Stimulated activated CD4-positive, alpha-beta T cell treated with anti-CD3 and anti-CD28 coated beads, TNF-alpha, amount 100 ng/mL, for 48 hours (primary cell): ENCODE measurements at places on chromosomes 3 and 15.

- DNase-seq, result no peak
These were observed 104.4 kb upstream of the UBE3A start for GRCh38 chr15:25543196-25543595.

- no peak for DNase-seq
These were observed 109.9 kb downstream of the TLE3 start for GRCh38 chr15:69987492-69988489.

GRCh38 chr15:76123031-76123430, 63.2 kb downstream of the TMEM266 start:
- DNase-seq, result no peak

DNA sequence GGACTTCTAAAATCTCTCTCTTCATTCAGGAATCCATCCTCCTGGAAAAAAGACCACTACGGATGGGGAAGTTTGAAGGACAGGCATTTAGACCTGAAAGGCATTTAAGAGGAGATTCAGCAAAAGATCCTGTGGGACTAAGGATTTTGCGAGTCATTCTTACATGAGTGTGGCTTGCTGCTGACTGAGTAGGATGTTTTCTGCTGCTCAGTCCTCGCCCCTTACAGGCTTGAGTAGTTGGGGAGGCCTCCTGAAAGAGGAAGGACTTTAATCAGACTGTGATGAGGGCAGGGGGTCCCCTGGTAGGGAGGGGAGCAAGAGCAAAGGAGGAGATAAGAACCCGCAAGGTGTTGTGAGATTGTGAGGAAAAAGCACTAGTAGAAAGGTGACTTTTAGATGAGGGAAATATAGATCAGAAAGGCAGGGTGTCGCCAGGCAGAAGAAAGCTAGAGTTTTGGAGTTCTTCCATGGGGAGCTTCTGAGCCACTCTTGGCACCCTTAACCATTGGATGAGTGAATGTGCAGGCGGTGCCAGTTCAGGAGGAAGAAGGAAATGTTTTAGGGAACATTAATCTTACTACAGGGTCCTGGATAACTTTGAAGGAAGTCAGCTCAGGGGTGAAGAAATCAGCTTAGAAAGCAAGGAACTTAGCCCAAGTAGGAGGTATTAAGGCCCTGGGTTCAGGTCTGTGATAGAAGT, 171.1 kb downstream of the RORA start:
- DNase-seq, result no peak

- DNase-seq, result no peak
These were observed 59.1 kb downstream of the CORO2B start for GRCh38 chr15:68637767-68638404.

GRCh38 chr3:25581823-25582222, 82.9 kb downstream of the TOP2B start:
- no peak for DNase-seq

- no peak for DNase-seq
These were observed 34.0 kb upstream of the TBL1XR1 start for GRCh38 chr3:177231242-177231641.

- peak; percentile 54 for DNase-seq
These were observed at the start of gene SH3BP5 for GRCh38 chr3:15332405-15333098. SH3BP5 (minus strand) TSS chr3:15332586; CDS start chr3:15332408, 178 bp downstream.

DNA sequence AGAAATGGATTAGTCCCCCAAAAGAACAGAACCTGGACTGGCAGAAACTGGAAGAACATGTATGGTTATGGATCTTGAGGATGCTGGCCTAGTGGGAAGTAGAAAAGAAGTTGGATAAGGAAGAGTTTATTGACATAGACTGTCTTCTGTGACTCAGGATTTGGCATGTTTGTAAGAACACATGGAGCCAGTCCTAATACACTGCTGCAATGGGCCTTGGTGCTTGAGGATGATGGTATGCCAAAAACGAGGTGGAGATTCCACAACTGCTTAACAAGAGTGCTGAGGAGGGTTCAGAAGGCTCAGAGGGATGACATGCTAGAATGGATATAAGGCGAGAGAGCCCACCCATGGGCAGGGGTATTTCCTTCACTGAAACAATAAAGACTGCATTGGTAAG, 22.4 kb downstream of the LZTFL1 start:
- no peak for DNase-seq

GRCh38 chr3:4766716-4767499, 212.3 kb upstream of the BHLHE40 start:
- DNase-seq, result no peak

GRCh38 chr3:175091426-175092114, 232.4 kb downstream of the NAALADL2 start:
- DNase-seq, result no peak

GRCh38 chr15:90708516-90708915, 8.6 kb upstream of the BLM start:
- DNase-seq, result no peak

DNA sequence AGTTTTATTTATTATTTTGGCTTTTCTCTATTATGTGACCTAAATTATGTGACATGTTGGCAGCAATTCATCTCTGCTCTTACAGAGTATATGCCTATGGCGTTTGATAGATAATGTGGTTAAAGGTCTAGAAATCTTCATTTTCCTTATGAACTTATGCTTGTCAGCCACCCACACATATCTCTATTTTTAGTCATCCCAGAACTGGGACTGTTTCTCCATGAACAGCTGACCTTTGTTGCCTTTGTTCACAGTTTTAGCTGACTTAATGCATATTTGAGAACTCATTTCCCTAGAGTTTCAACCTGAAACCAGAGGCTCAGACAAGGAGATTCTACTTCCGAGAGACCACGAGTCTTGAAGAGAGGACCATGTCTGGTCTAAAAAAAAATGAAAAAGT, 176.5 kb downstream of the RAP2B start:
- no peak for DNase-seq

DNA sequence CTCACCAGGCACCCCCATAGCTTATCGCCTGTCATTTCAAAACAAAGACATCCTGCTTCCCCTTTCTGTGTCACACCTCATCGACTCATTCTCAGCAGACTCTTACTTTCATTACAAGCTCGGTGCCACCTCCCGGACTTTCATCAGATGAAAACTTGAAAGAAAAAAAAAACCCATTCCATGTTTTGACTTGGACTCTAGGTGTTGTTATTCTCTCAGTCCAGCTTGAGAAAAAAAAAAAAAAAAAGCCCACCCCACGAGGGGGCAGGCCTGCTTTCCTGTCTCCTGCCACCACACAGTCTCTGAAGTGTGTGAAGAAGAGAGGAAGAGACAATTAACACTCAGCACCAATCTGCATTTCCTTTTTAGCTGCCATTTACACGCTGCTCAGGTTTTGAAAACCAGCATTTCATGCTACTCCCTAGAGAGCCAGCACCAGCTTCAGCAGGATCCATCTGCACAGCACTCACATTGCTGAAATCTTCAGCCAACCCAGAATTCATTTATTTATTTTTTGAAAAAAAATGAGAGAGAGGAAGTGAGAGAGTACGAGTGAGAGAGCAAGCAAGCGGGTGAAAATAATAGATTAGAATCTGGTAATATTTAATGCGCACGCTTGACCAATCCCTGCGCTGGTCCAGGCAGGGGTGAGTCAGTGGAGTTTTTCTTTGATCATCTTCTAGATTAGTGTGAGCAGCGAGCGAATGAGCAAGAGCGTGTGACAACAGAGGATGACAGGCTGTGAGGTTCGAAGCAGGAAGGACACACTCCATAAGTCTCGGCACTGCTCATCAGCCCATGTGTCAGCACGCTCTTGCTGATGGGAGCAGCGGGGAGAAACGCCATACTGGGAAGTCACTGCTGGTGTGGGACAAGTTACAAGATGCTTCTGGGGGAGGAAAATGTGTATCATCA, 23.5 kb downstream of the ZNF80 start:
- DNase-seq, result peak; percentile 60

DNA sequence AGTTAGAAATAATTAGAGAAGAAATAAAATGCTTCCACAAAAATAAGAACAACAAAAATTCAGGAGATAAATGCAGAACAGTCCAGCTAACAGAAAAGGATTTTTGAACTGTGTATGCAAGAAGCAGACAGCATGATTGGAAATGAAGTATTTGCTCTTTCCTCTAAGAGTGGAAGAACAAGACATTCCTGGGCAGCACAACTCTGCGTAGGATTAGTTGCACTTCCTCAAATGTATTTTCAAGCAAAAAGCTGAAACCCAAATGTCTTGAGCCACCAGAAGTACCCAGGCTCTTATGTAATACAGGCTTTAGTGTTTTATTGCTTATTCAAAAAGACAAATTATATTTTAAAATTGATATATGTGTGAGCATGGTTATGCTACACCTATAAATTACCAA, 127.2 kb downstream of the ZBTB20 start:
- DNase-seq, result no peak

DNA sequence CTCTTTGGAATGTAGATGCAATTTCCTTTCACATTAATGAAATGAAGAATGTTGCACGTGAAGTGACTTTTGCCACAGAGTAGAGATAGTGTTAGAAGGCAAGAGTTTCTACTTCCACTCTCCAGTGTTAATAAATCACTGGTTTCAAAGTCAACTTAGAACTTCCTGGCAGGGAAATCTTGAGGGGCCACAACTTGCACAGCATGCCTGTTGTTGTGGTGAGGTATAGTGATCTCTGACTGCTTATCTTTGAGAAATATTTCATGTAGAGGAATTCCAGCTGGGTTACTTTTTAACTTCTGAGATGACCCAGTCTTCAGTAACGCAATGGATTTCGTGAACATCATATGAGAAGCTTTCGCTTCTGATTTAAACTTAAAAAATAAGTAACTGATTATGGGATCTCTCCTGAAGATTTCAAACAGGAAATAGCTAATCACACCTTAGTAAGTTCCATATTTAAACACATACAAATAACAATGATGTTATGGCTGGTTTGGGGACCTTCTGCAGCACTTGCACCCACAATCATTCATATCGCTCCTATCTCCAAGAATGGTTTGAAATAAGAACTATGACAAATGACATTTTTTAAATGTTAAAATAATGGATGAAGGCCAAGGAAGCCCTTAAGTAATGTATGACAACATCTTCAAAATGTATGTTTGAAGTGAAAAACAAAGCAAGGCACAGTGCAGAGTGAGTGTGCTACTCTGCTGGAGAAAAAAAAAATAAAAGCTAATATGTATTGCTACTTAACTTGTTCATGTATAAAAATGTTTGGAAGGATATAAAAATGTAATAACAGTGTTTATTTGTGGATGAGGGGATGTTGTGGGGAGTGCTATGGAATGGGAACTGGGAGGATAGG, 726.5 kb upstream of the NECTIN3 start:
- no peak for DNase-seq

DNA sequence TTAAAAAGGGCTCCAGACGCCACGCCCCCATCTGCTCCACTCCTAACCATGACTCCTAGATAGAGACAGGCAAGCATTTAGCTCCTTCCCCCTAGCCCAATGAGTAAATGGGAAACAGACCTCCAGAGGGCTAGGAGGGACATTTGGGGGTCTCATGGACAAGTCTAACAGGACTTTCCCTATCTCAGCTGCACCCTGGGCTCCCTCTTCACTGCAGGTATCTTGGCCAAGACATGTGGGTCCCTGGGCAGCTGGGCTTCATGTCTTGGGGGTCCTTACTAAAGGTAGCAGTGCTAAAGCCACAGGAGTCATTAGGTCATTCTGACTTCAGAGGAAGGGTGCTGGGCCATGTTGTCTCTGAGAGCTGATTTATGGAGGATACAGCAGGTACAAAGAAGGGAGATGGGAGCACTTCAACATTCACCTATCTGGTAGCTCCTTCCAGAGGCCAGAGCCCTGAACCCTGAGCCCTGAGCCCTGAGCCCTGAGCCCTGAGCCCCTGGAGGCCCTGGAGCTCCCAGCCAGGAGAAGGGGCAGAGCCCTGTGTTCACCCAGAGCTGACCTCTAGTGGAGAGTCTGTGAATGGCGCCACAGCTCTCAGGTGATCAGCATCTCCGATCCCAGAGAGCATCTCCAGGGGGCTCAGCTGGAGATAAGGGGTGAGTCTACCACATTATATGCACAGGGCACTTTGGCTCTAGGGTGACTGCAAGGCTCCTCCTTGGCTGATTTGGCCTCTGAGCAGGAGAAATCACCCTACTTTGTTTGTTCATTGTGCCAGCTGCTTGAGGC, 40.1 kb upstream of the EPHB1 start:
- DNase-seq, result peak; percentile 17

GRCh38 chr3:152276681-152277080, 8.0 kb downstream of the MBNL1 start:
- no peak for DNase-seq

DNA sequence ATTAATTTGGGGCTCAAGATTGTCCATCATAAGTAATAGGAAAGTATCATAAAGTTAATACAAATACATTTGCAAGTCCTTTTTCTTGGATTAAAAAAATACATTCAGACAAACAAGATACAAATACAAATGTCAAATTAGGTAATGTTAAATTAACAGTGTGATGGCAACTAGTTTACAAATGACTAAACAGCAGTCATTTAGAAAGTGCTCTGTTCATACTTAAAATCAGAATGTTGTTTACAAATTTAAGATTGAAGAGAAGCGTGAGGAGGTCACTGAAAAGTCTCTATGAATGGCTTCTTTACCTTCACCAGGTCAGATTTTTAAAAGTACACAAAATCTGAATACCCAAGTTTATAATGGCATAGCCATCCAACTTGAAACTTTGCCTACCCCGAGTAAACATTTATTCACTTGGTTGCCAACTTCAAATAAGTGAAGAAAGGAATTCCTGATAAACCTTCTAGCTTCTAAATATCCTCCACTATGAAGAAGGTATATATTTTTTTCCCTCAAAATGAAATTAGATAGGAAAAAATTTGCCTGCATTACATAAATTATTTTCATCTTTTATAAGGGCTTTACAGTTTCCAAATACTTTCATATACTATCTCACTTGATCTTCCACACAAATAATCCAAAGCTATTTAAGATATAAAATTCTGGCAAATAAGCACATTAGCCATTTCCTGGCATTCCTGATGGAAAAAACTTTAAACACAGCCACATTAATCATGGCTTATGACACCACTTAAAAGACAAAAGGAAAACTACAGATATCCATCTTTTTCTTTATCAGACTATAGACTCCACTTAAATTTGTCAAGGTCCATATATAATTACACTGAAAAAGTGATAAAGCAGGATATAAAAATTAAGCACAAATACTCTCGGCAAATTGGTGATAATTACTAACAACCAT, 11.5 kb upstream of the NEK10 start:
- DNase-seq, result no peak

GRCh38 chr3:36763850-36764703, at the start of gene DCLK3:
DCLK3 (minus strand) TSS chr3:36764553; CDS start chr3:36764263, 290 bp downstream.
- no peak for DNase-seq

GRCh38 chr3:171255236-171255806, 204.9 kb downstream of the TNIK start:
- no peak for DNase-seq

DNA sequence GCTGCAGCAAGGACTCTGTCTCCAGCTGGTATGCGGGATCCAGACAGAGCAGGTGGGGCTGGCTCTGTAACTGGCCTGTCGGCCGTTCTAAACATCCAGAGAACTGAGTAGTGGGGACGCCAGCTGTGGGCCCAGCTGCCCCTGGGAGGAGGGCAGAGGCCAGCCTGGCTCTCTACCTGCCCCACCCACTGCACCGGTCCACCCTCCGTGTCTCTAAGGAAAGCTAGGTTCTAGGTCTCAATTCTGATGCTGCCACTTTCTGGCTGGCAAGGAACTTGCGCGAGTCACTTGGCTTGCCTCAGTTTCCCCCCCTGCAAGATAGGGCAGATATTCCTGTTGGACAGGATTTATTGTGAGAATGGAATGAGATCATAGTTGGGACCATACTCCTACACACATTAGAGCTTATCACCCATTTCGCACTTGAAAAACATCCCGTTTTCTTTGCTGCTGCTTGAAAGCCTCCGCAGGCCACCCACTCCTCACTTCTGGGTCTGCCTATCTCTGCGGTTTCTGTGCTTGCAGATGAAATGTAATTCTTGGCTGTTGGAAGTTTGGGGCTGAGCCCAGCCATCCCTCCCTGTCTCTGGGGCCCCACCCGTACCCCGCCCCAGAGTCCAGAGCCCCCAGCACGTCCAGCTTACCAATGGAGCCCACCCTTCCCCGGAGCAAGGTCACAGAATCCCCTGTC, 65.8 kb downstream of the IQSEC1 start:
- DNase-seq, result no peak
